Occipital lobe (tissue), 3 donors: ENCODE measurements at places on chromosomes 4 and X.

GRCh38 chr4:88225232-88226105, 58.9 kb downstream of the PPM1K start:
- DNase-seq, result no peak

DNA sequence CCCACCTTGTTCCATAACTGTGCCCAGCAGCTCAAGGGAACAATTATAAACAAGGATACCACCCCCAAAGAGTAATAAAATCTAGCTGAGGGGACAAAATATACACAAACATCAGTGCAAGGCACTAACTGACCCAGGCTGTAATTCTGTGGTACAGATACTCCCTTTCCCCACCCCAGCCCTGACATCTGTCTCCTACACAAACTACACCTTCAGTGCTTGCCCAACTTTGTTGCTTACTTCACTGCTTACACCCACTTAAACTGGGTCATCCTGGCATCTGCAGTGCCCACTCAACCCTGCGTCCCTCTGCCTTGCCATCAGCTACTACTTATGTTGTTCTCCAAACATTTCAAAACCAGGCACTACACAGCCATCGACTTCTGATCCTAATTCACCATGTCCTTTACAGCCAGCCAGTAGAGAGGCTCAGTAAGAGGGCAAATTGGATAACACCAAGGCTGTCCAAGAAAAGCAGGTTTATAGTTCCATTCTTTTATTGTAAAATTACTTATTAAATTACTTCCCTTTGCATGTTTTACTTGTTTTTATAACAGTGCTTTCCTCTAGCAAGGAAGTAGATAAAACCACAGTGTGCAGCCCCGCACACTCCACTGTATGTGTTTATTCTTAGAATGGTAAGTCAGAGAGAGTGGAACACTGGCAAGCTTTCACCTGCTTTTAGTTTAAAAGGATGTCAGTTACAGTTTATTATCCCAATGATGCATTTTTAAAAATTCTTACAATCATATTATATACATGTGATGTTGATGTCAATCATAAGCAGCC, 149.6 kb downstream of the INPP4B start:
- no peak for DNase-seq

DNA sequence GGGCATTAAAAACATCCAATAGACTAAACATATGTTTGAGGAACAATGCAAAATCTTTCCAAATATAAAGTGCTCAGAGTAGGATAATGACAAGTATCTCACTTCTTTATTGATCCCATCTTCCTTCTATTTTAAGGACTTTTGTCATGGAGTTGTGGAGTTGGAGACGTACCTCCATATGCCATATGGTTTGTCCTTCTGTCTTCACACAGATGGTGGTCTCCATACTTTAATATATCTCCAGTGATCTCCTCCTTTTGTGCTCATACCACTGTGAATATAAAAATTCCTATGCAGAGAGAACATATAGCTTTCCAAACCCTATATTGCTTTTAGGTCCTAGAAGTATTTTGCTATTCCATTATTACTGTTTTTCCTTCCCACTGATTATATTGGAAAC, 64.5 kb downstream of the GABRB1 start:
- no peak for DNase-seq

DNA sequence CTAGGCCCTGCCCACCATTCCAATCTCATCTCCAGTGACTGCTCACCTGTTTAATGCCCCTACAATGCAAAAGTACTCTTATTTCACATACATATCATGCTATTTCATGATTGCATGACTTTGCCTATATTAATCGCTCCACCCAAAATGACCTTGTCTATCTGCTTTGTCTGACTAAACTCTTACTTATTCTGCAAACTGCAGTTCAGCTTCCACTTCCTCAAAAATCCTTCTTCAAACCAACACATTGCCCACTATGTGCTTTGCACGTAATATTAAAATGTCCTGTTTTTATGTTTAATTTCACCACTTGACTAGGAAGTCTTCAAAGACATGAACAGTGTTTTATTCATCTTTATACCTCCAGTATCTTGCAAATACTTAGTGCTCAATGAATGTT, 229.6 kb downstream of the OPHN1 start:
- no peak for DNase-seq

DNA sequence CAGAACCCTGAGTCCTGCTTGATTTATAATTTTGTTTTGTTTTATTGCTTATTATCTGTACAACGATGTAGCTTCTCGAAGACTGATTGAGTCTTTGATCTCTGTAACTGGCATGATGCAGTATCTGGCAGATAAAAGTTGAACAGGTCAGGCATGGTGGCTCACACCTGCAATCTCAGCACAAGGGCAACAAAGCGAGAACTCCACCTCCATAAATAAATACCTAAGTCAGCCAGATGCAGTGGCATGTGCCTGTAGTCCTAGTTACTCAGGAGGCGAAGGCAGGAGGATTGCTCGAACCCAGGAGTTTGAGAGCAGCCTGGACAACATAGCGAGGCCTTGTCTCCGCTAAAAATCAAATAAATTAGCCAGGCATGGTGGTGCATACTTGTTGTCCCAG, 15.7 kb upstream of the WDR19 start:
- no peak for DNase-seq

DNA sequence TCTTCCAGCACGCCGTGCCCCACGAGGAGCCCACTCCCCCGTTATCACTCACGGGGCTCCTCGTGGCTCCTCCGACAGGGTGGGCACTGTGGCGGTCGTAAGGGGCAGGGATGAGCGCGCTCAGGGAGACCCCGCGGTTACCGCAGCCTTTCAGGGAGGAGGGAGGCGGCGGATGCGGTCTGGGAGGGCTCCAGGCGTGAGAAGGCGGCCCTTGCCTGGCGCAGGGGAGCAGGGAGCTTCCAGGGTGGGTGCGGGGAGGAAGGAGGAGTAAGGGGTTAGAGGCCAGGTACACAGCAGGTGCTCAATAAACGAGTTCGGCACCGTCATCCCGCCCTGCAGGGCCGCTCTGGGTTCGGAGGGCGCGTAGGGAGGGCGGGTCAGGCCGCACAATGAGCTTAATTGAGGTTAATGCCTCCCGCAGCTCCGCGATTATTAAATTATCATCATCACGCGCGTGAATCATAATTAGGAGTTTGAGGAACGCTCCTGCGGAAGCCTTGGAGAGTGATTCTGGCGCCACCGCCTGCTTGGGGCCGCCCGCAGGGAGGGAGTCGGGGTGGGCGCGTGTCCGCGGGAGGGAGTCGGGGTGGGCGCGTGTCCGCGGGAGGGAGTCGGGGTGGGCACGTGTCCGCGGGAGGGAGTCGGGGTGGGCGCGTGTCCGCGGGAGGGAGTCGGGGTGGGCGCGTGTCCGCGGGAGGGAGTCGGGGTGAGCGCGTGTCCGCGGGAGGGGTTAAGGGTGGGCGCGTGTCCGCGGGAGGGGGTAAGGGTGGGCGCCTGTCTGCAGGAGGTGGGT, 7.6 kb upstream of the NKX1-1 start:
- no peak for DNase-seq

DNA sequence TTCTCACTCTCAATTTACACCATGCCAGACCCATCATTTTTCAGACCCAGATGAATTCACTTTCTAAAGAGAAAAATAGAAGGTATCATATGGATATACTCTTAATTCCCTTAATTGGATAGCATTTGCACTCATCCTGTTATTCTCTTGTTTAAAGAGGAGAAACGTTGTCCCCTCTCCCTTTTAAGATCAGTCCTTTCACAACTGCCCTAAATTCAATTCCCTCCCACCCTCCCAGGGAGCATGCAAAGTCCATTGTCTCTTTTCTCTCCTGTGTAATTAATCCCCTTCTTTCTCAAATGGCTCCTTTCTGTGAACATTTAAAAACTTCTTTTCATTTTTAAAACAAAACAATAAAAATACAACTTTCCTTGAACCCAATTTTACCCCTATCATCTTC, 124.7 kb upstream of the TLL1 start:
- DNase-seq, result no peak

- no peak for DNase-seq
Observed at GRCh38 chr4:31204874-31205273, 484.7 kb downstream of the PCDH7 start.

DNA sequence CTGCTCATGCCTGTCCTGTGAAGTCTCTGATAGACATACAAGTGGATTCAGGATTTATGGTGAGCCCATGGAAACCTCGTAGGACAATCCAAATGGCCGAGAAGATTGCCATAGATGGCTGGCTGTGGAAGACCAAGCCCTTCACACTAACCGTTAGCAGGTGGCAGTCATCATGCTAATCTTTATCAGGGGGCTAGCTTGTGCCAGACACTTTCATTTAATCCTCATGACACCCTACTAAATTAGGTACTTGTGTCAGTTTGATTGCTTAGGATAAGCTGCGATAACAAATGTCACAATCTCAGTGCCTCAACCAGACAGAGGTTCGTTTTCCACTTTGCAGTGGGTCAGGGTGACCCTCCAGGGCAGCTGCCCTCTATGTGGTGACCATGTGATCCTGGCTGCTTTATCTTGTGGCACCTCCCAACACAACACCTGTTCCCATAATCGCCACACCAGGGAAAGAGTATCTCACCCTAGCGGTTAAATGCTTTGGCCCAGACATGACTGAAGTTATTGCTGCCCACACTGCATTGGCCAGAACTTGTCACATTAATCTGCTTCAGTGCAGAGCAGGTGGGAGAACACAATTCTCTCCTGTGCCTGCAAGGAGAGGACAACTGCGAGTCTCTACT, 60.8 kb downstream of the REPS2 start:
- no peak for DNase-seq

DNA sequence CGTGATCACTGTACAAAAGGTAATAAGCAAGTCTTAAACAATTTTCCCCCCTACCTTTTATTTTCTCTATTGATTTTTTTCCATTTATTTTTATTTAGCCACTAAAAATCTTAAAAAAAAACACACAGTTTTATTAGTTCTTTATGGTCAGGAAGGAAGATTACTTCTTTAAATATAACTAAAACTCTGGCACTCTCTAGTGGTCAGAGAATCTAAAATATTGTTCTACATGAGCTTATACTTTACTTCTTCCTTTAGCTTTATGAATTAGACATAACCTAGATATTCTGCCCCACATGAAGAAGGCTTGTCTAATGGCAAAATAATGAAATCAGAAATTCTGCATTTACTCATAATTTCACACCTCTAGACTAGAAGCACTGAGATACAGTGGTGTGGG, 135.2 kb downstream of the PDE5A start:
- no peak for DNase-seq

GRCh38 chr4:21181716-21182115, 481.5 kb downstream of the PACRGL start:
- no peak for DNase-seq

GRCh38 chr4:61763682-61764081, 563.6 kb downstream of the ADGRL3 start:
- no peak for DNase-seq

GRCh38 chr4:8390577-8390976, 49.9 kb downstream of the ACOX3 start:
- DNase-seq, result no peak

DNA sequence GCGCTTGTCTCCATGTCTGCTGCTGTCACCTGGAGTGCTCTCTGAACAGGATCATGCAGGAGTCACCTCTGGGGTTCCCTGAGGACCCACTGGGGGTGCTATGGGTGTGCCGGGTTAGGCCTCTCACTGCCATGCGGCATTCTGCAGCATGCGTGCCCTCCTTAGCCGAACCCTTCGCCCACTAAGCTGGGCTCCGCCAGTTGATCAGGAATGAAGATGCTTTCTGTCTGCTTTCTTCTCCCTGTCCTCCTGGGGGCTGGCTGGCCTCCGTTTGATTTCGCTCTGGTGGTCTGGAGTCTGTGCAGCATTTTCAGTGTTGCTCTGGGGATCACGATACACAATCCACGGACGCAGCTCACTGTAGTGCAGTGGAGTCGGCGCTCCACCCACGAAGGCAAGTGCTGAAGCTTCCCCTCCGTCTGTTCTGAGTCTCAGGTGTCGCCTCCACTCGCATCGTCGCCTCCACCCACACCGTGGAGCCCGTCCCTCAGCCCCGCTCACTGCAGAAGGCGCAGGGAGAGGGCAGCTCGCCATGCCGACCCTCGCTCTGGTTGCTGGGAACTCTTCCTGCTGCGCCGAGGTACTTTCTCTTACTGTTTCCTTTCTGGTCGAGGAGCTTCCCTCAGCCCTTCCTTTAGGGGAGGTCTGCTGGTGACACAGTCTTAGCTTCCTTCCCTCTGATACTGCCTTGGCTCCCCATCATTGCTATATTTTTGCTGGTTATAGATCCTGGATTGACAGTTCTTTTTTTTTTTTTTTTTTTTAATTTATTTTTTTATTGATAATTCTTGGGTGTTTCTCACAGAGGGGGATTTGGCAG, 29.2 kb downstream of the LETM1 start:
- no peak for DNase-seq

GRCh38 chr4:16914208-16914607, 15.8 kb upstream of the LDB2 start:
- DNase-seq, result no peak

GRCh38 chrX:137425986-137426385, 139.9 kb upstream of the ZIC3 start:
- no peak for DNase-seq

DNA sequence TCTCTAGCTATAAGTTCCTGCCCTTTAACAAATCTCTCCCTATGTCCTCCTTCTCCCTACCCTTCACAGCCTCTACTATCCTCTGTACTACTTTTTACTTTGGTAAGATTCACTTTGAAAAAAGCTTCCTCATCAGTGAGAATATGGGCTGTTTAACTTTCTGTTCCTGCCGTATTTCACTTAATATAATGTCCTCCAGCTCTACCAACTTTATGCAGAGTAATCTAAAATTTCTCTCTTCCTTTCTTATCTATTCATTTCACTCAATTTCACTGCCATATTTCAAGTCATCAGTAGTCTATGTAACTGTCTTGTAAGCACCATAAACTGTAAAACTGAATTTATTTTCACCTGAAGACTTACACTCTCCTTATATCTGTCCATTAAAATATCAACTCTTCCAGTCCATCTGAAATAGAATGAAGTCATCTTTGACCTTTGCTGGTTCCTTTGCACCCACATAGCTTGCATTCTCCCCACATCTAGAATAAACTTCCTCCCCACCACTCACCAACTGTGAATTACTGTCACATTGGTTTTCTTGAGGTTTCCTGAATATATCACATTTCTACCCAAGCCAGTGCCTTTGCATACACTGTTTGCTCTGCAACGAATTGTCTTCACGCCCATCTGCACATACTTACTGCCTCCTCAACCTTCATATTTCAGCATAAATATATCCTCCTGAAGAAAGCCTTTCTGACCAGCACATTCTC, 54.6 kb downstream of the ARAP2 start:
- no peak for DNase-seq

GRCh38 chrX:12903646-12904045, 2.8 kb upstream of the TLR8 start:
- DNase-seq, result no peak

DNA sequence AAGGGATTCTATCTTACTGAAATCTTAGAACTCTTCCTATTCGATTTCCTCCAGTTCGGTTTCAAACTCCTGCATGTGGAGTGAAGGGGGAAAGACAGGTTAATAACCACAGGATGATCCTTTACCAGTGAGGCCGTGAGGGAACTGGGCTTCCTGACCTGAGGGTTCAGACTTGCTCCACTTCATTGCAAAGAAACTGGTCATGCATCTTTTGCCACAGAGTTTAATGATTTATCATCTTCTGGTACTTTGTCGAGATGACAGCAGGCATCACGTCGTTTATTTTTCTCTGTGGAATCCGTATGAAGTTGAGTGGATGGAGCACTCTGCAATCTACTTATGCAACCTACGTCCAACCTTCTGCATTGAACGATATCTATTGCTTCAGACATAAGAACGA, 145.9 kb upstream of the NLGN4X start:
- no peak for DNase-seq

- no peak for DNase-seq
Observed at GRCh38 chr4:182219411-182220056, 23.7 kb upstream of the TENM3 start.
